ENCODE measurements at places on chromosomes 2 and 18.
A peak's percentile ranks its signal among the peaks of the same experiment; 100 is the strongest.

GRCh38 chr2:118580107-118580506 lies 267.3 kb downstream of the EN1 start:
- DNase-seq = no peak

- DNase-seq = no peak
Measured at GRCh38 chr2:154532763-154533162, 165.7 kb upstream of the KCNJ3 start.

GRCh38 chr18:10138719-10139118 lies 224.9 kb downstream of the VAPA start:
- no peak for DNase-seq

GRCh38 chr2:173990970-173991819 lies 26.0 kb upstream of the SP3 start:
- DNase-seq = no peak

DNA sequence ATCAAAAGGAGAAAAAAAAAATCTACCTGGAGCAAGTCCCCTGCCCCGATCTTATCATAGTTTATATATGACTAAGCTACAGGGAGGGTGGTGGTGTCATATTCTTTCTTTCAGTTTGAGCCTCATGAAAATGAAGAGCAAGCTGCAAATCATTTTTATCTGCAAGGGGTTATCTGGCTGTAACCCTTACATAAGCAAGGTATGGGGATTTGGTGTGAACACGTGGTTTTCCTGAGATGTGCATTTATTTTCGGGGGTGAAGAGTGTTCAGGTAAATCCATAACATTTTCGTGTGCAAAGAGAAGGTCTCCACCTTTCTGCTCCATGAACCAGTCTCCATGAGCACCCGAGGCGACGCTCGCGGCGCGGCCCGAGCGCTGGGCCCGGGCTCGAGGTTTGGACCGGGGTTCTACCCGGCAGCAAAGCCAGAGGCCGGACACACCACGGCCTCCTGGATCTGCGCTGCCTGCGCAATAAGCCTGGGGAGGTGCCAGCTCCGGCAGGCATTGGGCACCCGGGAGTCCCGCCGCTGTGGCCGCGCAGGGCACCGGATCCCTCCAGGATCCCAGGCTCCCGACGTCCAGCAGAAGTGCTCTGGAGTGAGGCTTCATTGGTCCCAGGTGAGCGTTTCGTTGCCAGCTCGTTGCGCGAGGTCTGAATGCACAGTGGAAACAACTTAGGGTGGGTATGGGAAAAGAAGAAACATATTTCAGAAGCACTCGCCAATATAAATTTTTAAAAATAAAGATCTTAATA lies 36.1 kb upstream of the GPD2 start:
- no peak for DNase-seq

DNA sequence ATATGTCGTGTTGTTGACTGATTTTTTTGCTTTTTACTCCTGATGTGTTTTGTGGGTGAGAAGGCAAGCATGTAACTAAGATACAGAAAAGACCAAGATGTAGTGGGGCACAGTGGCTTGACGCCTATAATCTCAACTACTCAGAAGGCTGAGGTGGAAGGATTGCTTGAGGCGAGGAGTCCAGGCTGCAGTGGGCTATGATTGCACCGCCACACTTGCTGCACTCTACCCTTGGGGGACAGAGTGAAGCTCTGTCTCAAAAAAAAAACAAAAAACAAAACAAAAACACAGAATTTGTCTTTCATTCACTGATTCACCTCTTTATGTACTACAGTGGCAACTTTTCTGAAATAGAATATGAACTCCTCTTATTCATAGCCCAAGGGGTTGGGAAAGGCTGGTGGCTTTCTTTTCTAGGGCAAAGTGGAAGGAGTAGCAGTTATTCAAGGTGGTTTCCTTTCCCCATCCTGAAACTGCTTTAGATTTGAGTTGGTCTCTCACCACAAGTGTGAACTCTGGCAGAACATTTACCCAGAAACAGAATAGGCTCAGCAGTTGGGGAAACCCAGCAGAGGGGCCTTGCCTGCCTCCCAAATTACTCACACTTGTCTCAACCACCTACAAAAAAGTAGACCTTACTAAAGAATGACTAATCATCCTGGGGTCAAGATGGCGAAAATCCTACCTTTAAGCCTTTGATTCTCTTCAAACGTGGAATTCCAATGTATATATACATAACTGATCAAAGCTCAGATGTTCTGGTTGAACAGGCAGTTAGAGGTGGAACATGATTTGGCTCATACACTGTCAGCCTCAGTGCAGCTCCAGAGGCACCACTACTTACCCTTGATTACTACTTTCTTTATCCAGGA lies 6.5 kb downstream of the TANK start:
- DNase-seq = peak; percentile 20

All from stimulated activated CD8-positive, alpha-beta memory T cell treated with anti-CD3 and anti-CD28 coated beads, Interleukin-15, amount 100 ng/mL, for 4 hours (primary cell).